ENCODE measurements at places on chromosomes 12 and 14.
A peak's percentile ranks its signal among the peaks of the same experiment; 100 is the strongest.

GRCh38 chr12:44403185-44403584, 472.9 kb downstream of the NELL2 start:
- no peak for DNase-seq

DNA sequence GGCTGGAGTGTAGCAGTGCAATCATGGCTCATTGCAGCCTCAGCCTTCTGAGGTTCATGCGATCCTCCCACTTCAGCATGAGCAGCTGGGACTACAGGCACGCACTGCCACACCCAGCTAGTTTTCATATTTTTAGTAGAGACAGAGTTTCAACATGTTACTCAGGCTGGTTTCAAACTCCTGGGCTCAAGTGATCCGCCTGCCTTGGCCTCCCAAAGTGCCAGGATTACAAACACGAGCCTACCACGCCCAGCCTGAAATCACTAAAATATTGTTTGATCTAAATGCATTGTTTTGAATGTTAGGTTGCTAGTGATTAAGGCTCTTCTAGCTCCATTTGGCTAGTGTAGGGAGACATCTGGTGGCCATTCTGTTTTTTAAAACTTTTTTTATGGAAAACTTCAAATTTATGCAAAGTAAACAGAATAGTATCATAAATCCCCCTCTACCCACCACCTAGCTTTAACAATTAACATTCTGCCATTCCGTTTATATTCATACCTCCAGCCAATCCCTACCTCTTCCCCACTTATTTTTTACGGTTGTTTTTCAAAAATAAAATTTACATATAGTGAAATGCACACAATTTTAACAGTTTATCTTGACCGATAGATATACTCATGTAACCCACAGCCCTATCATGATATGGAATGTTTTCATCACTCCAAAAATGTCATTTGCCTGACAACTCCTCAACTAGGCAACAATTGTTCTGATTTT, 37.8 kb downstream of the MYO1H start:
- DNase-seq, result peak; percentile 56

- no peak for DNase-seq
These were observed 8.9 kb downstream of the WNK1 start for GRCh38 chr12:761256-761655.

- DNase-seq, result no peak
These were observed 131.2 kb downstream of the SCARB1 start for GRCh38 chr12:124732275-124733075.

DNA sequence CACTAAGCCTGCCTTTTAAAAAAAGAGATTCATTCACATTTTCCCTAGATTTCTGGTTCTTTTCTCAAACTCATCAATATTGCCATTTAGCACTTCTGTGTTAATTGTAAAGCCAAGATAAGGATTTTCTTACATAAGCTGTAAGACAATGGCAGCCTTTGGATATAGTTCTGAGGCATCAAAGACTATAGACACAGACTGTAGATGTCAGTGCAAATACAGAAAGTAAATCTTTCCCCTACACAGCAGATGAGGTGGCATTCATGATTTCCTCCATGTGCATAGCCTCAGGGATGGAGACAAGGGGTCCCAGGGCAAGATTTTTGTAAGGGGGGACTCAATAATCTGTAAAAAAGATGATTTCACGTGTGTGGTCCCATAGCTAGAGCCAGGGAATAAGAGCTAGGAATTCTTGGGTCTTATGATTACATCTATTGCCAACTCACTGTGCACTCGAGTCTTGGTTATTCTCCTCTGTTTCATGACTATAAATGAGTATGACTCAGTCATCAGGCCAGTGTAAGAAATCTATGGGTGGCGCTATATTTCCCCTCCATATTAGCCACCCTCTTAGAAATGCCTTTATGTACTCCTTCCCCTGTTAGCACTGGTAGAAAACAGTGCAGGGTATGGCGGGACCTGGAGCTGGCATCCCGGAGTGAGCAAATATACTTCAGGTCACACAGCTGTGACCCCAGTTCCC, 207.5 kb downstream of the EXOC5 start:
- DNase-seq, result no peak

DNA sequence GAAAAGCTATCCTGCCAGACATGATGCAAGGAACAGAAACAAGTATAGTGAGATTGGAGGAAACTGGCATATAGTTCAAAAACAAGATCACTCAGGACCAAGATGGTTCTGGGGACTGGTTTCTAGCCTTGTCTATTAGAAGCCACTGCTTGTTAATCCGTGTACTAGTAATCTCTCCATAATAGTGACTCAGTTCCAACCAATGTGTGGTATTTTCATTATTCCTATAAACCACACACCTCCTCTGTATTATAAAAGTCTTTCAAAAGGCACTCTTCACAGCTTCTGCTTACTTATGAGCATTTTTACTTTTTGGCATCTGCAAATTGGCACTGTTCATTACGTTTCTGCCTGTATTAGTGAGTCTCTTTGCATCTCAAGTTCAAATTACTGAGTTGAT, 140.3 kb downstream of the SLC6A15 start:
- DNase-seq, result no peak

DNA sequence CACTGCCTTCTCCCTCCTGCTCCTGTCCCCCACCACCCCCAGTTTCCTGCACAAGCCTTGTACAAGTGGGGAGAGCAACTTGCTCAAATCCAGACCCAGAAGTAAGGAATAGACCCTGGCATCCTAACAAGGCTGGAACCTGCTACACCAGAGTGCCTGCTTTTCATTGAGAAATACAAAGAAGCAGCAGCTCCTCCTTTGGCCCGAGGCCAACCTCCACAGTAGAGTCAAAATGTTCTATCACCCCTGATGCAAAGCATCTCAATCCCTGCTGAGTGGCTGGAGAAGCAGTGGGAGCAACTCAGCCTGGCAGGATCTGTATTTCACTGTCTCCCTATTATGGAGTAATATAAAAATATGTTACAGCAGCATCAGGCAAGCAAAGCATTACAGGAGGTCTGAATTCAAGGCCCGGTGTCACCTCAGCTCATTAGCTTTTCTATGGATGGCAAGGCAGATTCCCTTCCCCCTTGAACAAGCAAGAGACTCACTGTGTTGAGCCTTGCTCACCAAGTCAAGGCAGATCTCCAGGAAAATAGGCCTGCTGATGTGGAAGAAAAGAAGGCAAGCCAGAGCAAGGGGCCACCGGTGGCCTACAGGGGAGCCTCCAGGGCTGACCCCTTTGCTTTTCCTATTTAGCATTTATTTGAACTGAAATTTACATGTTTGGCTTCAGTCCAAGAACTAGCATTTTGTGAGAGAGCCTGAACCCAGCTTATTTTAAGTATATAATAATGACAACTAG, 186.3 kb upstream of the EGLN3 start:
- no peak for DNase-seq

DNA sequence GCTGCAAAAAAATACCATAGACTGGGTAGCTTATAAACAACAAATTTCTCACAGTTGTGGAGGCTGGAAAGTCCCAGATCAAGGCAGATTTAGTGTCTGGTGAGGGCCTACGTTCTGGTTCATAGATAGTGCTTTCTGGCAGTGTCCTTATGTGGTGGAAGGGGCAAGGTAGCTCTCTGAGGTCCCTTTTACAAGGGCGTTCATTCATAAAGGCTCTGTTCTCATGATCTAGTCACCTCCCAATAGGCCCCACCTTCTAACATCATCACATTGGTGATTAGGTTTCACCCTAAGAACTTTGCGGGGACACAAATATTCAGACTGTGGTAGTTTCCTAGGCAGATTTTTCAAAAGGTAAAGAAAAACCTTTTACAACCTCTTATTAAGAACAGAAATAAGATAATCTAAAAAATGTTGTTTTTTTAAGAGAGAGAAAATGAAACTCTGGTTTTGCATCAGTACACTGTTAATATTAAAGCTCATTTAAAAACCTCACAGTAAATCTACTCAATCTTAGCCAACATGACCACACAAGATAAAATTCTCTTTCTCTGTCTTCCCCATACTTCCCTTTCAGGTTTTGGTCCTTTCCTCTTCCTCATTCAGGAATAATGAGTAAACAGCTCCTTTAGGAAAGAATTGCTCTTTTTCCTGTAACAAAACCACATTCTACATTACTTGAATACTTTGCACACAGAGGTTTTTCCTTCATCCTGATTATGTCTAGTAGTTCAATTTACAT, 117.5 kb downstream of the UNC79 start:
- no peak for DNase-seq

- DNase-seq, result no peak
These were observed 147.1 kb downstream of the PAPOLA start for GRCh38 chr14:96649327-96649601.

DNA sequence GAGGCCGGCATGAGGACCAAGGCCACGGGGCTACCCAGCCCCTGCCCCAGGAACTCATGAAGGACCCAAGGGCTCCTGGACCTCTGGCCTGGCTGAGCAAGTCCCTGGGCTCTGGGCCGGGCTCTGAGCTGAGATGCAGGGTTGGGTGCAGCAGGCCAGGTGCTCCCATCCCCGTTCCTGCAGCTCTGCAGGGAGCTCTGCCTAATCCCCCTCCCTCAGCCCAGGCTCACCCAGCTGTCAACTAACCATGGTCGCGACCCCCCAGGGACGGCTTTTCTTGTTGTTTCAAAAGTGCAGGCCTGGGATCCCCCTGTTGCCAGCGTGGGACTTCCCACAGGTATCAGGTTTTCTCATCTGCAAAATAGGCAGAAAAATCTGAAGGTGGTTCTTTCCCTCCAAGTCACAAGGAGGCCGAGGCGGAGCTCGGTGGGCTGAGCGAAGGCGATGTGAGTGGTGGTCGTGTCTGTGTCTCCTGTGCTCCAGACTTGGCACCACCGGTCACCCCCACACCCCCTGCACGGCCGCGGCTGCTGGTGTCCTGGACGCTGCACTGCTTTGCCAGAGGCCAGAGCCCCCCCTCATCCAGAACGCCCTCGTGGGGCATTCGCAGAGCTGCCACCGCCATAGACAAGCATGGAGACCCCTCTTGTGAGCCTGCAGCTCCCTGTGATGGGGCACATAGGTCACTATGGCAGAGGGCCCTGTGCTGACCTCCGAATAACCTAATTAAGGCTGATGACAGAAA, 22.5 kb upstream of the GALNT9 start:
- no peak for DNase-seq

Data from pons (tissue), 1 donor.